Cortex of kidney (tissue), 1 donor: ENCODE measurements at places on chromosomes 2 and 18.

DNA sequence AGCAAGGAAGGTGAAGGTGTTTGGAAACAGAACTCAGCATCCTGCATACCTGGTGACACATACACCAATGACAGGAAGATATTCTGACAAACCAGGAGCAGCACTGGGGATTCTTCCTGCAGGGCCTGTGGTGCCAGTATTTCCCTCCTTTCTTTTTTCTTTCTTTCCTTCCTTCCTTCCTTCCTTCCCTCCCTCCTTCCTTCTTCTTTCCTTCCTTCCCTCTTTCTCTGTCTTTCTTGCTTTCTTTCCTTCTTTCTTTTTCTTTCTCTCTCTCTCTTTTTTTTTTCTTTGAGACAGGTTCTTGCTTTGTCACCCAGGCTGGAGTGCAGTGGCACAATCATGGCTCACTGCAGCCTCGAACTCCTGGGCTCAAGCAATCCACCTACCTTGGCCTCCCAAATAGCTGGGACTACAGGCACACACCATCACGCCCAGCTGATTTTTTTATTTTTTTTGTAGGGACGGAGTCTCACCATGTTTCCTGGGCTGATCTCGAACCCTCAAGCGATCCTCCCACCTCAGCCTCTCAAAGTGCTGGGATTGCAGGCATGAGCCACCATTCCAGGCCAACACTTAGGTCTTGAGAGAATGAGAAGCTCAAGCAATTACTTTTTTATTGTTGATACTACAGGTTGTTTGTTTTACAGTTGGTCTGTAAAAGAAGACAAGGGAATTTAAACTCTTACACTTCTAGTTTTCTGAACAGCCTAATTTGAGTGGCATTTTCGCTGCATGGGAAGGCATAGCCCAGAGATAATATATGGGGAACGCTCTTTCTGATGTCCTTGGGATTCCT is 54.7 kb upstream of the GATA6 start:
- no peak for DNase-seq

DNA sequence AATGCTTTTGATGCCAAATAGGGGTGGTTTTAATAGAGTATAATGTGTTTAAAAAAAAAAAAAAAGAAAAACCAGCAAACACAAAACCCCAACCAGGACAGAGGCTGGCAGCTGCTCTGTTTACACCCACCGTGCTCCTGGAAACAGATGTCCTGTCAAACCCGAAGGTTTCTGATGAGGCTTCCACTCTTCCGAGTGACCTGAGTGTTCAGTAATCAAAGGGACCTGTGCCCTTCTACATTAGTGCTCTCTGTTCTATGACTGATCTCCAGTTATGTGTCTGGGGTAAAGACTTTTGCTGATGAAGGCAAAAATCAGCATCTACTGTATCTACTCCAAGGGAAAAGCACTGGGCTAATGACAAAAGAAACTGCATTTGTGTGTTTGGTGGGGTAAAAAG is 3.5 kb upstream of the KLHL29 start:
- no peak for DNase-seq

DNA sequence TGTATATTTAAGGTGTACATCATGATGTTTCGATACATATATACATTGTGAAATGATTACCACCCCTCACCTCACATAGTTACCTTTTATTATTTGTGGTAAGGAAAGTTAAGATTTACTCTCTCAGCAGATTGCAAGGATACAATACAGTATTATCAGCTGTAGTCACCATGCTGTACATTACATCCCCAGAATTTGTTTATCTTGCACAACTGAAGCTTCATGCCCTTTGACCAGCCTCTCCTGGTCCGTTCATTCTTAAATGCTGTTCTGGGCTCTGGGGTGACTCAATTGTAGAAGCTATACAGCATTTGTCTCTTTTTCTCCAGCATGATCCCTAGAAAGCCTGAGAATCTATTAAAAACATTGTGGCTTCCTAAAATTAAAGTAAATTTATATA is 90.8 kb downstream of the PTPRM start:
- DNase-seq, result no peak

DNA sequence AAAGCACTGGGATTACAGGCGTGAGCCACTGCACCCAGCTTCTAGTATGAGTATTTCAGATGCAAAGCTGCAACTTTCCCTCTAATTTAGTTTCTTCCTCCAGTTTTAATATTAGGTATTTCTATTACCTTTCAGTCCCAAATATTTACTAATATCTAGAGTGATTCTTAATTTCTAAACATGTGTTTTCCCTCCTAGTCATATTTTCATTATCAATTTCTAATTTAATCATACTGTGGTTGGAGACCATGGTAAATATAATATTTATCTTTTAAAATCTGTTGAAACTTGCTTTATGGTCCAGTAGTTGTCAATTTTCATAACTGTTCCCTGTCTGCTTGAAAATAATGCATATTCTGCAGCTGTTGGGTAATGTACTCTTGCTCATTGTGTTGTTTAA is 245.9 kb upstream of the REV1 start:
- no peak for DNase-seq

DNA sequence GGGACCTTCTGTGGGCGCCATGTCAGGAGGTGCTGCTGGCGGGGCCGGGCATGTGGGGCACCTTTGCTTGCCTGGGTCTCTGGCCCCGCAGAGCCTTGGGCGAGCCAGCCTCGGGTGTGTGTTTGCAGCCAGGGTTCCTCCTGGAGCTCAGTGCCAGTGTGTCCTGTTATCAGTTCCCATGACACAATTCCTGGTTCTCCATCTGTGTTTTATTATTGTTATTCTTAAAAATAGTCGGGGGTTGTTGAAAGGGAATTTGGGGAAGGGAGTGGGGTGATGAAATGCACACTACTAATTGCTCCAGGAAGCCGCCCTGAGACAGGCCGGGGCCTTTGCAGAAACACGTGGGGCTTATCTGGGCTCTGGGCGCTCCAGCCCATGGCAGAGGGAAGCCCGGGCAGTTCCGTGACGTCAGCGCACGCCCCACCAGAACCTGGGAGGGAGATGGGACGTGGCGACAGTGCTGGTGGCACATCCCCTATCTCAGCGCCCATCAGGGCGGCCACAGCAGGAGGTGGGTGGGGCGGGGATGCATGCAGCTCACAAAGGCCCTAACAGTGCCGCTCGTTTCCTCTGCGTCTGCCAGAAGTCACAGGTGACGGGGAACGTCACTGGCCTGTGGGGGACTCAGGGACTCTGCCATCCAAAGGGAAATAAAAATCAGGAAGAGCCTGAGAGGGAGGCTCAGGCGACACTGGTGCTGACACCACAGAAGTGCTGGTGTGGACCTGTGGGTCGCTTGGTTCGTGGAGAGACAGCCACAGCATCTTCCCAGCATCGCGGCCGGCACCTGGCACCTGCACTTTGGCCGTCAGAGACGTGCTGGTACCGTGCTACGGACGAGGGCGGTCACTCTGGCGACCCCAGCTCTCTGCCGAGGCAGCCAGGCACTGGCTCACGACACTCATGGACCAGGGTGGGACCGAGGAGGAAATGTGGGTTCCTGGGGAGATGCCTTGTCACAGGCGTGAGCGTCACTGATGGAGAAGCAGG is 131.0 kb downstream of the NFATC1 start:
- DNase-seq, result no peak

- DNase-seq, result no peak
Measured at GRCh38 chr18:36589857-36590543, 238.8 kb downstream of the TPGS2 start.

GRCh38 chr18:10458691-10459090 is 4.3 kb downstream of the APCDD1 start:
- DNase-seq, result no peak

- DNase-seq, result no peak
Measured at GRCh38 chr2:44542520-44542919, 180.8 kb downstream of the CAMKMT start.

DNA sequence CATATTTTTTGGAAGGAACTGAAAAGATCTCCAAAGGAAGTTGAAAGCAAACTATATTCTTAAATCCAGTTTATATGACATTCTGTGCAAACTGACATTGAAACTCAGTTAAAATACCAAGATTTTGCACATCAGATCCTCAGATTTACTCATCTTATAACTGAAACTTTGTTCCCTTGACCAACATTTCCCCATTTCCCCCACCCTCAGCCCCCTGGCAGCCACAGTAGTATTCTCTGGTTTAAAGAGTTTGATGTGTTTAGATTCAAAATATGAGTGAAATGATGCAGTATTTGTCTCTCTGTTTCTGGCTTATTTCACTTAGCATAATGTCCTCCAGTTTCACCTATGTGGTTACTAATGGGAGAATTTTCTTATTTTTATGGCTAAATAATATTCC is 99.2 kb upstream of the ITGA4 start:
- no peak for DNase-seq

DNA sequence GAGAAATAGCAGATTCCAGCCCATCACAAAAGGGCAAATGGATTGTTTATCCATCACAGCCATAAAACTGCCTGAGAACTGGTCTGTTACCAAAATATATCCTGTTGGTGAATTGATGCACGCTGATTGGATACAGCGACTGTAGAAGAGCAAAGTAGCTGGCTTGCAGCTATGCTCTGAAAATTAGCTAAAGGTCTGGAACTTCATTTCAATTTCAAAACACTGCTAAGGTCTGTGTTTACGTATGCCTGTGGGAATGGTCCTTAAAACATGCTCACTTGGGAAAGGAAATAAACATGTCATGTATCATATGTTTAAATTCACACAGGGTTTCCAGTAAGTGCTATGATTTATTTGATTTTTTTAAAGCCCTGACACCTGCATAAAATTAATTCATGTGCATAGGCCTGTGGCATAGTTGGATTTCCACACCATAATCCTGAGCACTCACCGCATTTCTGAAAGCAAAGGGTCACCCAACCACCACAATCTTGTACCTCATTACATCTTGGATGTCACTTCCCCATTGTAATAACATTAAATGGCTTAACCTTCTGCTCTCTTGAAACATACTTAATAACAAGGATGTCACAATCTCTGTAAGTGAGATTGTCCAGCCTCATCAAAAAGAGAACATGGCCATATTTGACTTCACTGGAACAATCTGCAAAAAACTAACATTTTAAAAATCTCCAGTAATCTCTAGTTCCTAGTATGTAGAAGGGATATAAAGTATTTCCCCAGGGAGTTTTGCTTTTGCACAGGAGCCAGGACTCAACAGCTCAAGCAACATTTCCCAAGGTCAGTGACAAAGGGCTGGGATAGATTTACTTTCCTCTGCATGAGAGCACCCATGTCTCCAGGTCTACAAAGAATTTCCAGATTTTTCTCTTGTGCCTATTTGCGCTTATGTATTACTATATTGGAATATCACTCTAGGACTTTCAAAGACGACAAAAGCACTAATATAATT is 109.8 kb downstream of the FARSB start:
- no peak for DNase-seq

DNA sequence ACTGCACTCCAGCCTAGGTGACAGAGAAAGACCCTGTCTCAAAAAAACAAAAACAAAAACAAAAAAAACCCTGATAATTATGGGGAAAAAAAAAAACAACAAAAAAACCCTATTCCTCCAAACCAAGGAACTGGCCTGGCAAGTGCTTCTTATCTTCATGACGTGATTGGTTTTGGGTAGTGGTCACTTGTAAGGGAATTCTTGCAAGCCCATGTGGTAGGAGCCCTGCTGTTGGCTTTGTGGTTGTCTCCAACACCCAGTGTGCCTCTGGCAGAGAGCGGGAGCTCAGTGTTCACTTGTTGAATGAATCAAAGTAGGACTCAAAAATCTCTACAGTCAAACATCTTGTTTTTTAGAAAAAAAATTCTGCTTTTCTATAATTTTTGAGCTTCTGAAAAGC is 6.0 kb downstream of the GALM start:
- no peak for DNase-seq

DNA sequence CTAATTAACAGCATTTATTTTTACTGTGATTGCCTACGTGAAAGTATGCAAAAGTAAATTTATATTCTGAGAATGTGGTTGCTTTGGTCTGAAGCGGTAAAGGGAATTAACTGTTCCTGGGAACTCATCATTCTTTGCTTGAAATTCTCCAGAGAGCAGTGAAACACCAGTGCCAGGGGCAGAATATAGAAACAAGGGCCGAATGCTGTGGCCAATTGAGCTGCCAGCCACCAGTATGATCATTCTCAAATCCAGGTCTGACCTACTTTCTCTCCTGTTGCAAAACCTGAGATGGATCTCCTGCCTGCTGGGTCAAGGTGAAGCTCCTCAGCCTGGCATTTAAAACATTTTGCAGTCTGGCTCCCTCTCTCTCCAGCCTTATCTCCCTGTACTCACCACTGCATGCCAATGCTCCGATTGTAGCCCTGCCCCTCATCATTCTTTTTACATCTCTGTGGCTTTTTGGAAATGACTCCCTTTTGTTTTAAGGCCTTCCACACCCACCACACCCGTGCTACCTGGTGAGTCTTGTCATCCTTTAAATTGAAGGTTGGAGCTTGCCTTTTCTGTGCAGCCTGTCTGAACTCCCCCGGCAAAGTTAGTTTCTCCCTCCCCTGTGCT is 94.5 kb upstream of the TMEM178A start:
- DNase-seq, result no peak

DNA sequence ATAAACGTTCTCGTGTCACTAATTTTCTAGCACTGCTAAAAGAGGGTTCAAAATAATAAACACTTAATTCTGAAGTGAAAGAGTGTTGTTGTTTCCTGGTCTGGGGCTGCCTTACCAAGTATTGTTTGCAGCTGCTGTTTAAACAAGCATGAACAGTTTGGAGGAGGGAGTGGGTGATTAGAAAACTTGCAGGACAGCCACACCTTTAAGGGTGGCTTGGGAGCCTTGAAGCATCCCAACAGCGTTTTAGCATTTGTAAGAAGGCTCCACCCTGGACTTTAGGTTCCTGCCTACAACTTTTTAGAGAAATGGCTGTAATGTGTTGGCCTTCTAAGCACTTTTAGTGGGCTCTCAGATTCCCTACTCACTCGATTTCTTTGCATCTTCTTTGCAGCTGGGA is 371.6 kb downstream of the TGIF1 start:
- no peak for DNase-seq

- DNase-seq, result no peak
Measured at GRCh38 chr18:11962597-11962996, 18.7 kb upstream of the IMPA2 start.

GRCh38 chr2:137507237-137507636 is 457.0 kb upstream of the HNMT start:
- no peak for DNase-seq

- DNase-seq, result no peak
Measured at GRCh38 chr18:79395761-79396404, at the start of gene NFATC1. TSS of gene NFATC1 (plus strand) at chr18:79395930. CDS start at chr18:79396225, 295 bp downstream.

GRCh38 chr2:230443541-230443940 is 27.5 kb downstream of the SP100 start:
- no peak for DNase-seq

- no peak for DNase-seq
Measured at GRCh38 chr2:229089776-229090175, 181.3 kb downstream of the PID1 start.

DNA sequence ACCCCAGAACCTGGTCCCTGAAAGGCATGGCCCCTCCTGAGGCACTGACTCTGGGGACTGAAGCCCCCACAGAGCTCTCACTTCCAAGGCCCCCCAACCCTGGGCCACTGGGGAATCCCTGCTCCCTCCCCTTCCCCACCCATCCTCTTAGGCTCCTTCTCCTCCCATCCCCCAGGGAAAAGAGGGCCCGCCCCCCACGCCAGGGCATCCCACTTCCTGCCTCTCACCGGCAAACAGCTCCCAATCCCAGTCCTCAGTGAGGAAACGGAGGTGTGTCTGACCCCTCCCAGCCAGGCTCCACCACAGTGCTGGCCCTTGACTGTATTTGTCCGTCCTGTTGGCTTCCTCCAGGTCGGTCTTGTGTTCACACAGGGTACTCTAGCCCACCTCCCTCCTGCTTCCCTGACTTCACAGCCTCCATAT is 35.0 kb upstream of the PTMA start:
- no peak for DNase-seq

- DNase-seq, result no peak
Measured at GRCh38 chr2:111958901-111959300, 60.5 kb downstream of the MERTK start.
